ENCODE measurements at places on chromosomes 13 and 19. TPM values are rescaled to one million over a fixed set of nuclear protein-coding genes. Genes with fewer than 3 reads are reported as not detected.

CD209 gene
- 5.7 TPM for total RNA-seq

IER2 gene
- total RNA-seq, result 30.3 TPM

ZNF17 gene
- 10.2 TPM for total RNA-seq

PLPP2 gene
- 1.7 TPM for total RNA-seq

FCGBP gene
- total RNA-seq, result 8.6 TPM

RFPL4AL1 gene
- total RNA-seq, result not detected

IGFL1 gene
- total RNA-seq, result not detected

ATP4B gene
- not detected for total RNA-seq

TECR gene
- 34.2 TPM for total RNA-seq

NAA16 gene
- 15.2 TPM for total RNA-seq

ZNF491 gene
- total RNA-seq, result 6.1 TPM

C2CD4C gene
- total RNA-seq, result 0.81 TPM

ERICH4 gene
- not detected for total RNA-seq

POSTN gene
- total RNA-seq, result 37.0 TPM

TMC4 gene
- not detected for total RNA-seq

APOC4 gene
- not detected for total RNA-seq

ZNF528 gene
- total RNA-seq, result 15.5 TPM

SOX21 gene
- not detected for total RNA-seq

PRR19 gene
- total RNA-seq, result not detected

ERICH6B gene
- not detected for total RNA-seq

WTIP gene
- 14.6 TPM for total RNA-seq

CLEC17A gene
- not detected for total RNA-seq

FLT3 gene
- total RNA-seq, result 1.8 TPM

MATK gene
- total RNA-seq, result not detected

VPS36 gene
- total RNA-seq, result 73.4 TPM

LYPD3 gene
- total RNA-seq, result 1.8 TPM

SWSAP1 gene
- total RNA-seq, result 1.1 TPM

ZIK1 gene
- total RNA-seq, result 4.8 TPM

KLHL1 gene
- 0.27 TPM for total RNA-seq

VMAC gene
- 6.8 TPM for total RNA-seq

ZNF44 gene
- total RNA-seq, result 6.4 TPM

REXO1 gene
- 8.9 TPM for total RNA-seq

PROZ gene
- not detected for total RNA-seq

SSBP4 gene
- total RNA-seq, result 71.4 TPM

HSD17B14 gene
- total RNA-seq, result 20.1 TPM

PRR20C gene
- not detected for total RNA-seq

ZNF529 gene
- total RNA-seq, result 21.8 TPM

OR10H4 gene
- not detected for total RNA-seq

ZNF625 gene
- 5.0 TPM for total RNA-seq

LCP1 gene
- 10.0 TPM for total RNA-seq

OSCAR gene
- total RNA-seq, result not detected

DMRTC2 gene
- not detected for total RNA-seq

TMEM145 gene
- 4.4 TPM for total RNA-seq

ZNF540 gene
- 6.5 TPM for total RNA-seq

TMEM221 gene
- 0.36 TPM for total RNA-seq

YIF1B gene
- 17.5 TPM for total RNA-seq
